Vagina (tissue), 2 donors: ENCODE measurements at places on chromosomes 11 and 22. TPM values are rescaled to one million over a fixed set of nuclear protein-coding genes. Genes with fewer than 3 reads are reported as not detected.

DNA sequence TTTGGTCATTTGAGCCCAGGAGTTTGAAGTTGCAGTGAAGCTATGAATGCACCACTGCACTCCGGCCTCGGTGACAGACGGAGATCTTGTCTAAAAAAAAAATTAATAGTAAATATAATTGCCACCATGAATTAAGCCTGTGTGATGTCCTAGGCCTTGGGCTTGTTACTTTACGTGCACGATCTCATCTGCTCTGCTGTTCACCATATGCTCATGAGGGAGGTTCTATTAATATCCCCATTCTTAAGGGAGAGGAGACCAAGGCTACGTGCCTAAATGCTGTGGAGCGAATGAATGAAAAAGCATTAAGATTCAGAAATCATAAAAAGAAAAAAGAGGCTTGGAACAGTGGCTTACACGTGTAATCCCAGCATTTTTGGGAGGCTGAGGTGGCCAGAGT, 2.6 kb upstream of the ATG2A start:
- no peak overlapping the region for H3K27ac ChIP-seq
- DNase-seq = no peak
- H3K36me3 ChIP-seq = no peaks in the 10 kb centered on the region
- no peaks in the 10 kb centered on the region for H3K27me3 ChIP-seq
- no peak overlapping the region for H3K4me3 ChIP-seq

DNA sequence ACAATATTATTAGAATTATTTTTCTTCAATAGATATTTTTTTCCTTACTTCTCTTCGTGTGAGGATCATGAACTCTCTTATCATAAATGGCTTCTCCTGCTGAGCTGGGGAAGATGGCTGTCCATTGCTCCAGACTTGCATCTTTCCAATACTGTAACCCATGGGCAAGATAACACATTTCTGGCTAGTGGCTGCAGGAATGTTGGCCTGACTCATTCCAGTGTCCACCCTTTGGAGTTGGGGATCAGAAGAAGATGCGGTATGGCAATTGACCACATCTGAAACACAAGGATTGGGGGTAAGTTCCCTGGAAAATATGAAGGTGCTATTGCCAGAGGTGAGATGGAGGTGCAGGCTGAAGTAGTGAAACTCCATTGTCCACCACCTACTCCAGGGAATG, 92.8 kb downstream of the FAR1 start:
- no peaks in the 10 kb centered on the region for H3K27me3 ChIP-seq
- H3K36me3 ChIP-seq = no peaks in the 10 kb centered on the region
- DNase-seq = no peak
- H3K4me3 ChIP-seq = no peak overlapping the region

- H3K27ac ChIP-seq = no peak overlapping the region
- no peak overlapping the region for H3K4me3 ChIP-seq
- H3K4me1 ChIP-seq = peaks cover 4% of the 10 kb centered on the region
- H3K27me3 ChIP-seq = no peaks in the 10 kb centered on the region
- DNase-seq = no peak
- no peaks in the 10 kb centered on the region for H3K36me3 ChIP-seq
Observed at GRCh38 chr22:50314081-50314454, 6.6 kb upstream of the PLXNB2 start.

GRCh38 chr11:111476366-111476765, 35.8 kb downstream of the BTG4 start:
- H3K27me3 ChIP-seq = no peaks in the 10 kb centered on the region
- H3K4me3 ChIP-seq = no peak overlapping the region
- no peak for DNase-seq
- no peaks in the 10 kb centered on the region for H3K4me1 ChIP-seq
- H3K36me3 ChIP-seq = no peaks in the 10 kb centered on the region

TEX54 gene
- not detected for total RNA-seq

RHOD gene
- total RNA-seq = 26.5 TPM

- no peaks in the 10 kb centered on the region for H3K27me3 ChIP-seq
- no peak for DNase-seq
- no peak overlapping the region for H3K27ac ChIP-seq
Observed at GRCh38 chr11:118785362-118785761, 5.6 kb downstream of the DDX6 start.

DNA sequence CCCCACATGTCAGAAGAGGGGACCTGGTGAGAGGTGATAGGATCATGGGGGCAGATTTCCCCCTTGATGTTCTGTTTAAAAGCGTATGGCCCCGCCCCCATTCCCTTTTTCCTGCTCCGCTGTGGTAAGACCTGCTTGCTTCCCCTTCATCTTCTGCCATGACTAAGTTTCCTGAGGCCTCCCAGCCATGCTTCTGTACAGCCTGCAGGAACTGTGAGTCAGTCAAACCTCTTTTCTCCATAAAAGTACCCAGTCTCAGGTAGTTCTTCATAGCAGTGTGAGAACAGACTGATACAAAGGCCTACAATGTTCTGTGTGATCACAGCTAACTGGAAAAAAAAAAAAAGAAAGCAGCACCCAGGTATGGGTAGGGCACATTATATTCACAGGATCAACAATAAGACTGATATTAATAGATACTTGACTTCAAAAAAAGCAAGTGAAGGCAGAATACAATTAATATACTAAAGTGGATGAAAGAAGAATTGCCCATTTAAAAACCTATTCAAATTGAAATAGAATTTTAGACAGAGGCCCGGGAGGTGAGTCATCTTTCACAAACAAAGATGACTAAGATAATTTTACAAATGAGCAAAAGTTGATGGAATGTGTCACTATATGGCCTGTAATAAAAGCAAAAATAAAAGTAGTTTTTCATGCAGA, 1.7 kb upstream of the OR52K1 start:
- H3K4me3 ChIP-seq = no peak overlapping the region
- no peaks in the 10 kb centered on the region for H3K27me3 ChIP-seq
- no peak overlapping the region for H3K27ac ChIP-seq

SLC5A1 gene
- total RNA-seq = 5.6 TPM

DNA sequence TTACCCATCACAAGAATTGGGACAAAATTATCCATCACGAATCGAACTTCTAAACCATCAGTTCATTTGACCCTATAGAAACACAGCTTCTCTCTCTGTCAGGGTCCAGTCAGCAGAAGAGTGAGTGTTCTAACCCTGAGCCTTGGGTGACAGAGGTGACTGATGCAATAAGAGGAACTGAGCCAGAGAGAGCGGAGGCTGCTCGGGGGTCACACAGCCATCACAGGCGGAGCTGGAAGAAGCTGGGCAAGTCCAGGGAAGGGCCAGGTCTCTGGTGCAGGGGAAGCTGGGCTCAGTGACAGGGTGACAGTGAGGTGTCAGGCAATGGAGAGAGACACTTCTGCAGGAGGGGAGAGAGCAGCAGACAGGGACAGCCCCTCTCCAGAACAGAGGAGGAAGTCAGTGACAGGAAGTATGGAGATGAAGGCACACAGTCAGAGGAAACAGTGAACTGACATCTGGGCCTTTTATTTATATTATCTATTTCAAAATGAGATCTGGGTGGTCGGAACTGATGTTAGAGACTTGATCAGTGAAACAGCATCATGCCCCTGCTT, 184.0 kb upstream of the TBCEL start:
- no peaks in the 10 kb centered on the region for H3K36me3 ChIP-seq
- H3K4me3 ChIP-seq = no peak overlapping the region
- H3K4me1 ChIP-seq = no peaks in the 10 kb centered on the region
- H3K27ac ChIP-seq = no peak overlapping the region
- no peak for DNase-seq

- no peaks in the 10 kb centered on the region for H3K27me3 ChIP-seq
- peaks cover 30% of the 10 kb centered on the region for H3K4me1 ChIP-seq
- H3K27ac ChIP-seq = no peak overlapping the region
- no peak for DNase-seq
Observed at GRCh38 chr11:32895471-32895870, 2.9 kb downstream of the QSER1 start.

SCGB2A2 gene
- not detected for total RNA-seq

GRCh38 chr11:8386134-8386864, 122.6 kb upstream of the LMO1 start:
- no peak overlapping the region for H3K27ac ChIP-seq
- H3K36me3 ChIP-seq = no peaks in the 10 kb centered on the region
- DNase-seq = no peak
- H3K4me1 ChIP-seq = peaks cover 11% of the 10 kb centered on the region
- no peak overlapping the region for H3K4me3 ChIP-seq

- peaks cover 8% of the 10 kb centered on the region for H3K4me1 ChIP-seq
- DNase-seq = no peak
- no peaks in the 10 kb centered on the region for H3K36me3 ChIP-seq
- H3K27ac ChIP-seq = no peak overlapping the region
- H3K4me3 ChIP-seq = no peak overlapping the region
Observed at GRCh38 chr11:111393096-111393495, 14.0 kb upstream of the POU2AF1 start.

GRCh38 chr22:30744224-30744623, 49.5 kb downstream of the OSBP2 start:
- no peak overlapping the region for H3K27ac ChIP-seq
- H3K27me3 ChIP-seq = no peaks in the 10 kb centered on the region
- no peaks in the 10 kb centered on the region for H3K4me1 ChIP-seq
- no peak overlapping the region for H3K4me3 ChIP-seq
- no peaks in the 10 kb centered on the region for H3K36me3 ChIP-seq
- DNase-seq = no peak

INPP5J gene
- 5.9 TPM for total RNA-seq

GRCh38 chr11:7579361-7579791, 65.6 kb downstream of the PPFIBP2 start:
- no peaks in the 10 kb centered on the region for H3K36me3 ChIP-seq
- no peak for DNase-seq
- peaks cover 79% of the 10 kb centered on the region for H3K4me1 ChIP-seq
- H3K27me3 ChIP-seq = no peaks in the 10 kb centered on the region
- no peak overlapping the region for H3K4me3 ChIP-seq

AMOTL1 gene
- 45.7 TPM for total RNA-seq

TSPAN18 gene
- 12.8 TPM for total RNA-seq

DNA sequence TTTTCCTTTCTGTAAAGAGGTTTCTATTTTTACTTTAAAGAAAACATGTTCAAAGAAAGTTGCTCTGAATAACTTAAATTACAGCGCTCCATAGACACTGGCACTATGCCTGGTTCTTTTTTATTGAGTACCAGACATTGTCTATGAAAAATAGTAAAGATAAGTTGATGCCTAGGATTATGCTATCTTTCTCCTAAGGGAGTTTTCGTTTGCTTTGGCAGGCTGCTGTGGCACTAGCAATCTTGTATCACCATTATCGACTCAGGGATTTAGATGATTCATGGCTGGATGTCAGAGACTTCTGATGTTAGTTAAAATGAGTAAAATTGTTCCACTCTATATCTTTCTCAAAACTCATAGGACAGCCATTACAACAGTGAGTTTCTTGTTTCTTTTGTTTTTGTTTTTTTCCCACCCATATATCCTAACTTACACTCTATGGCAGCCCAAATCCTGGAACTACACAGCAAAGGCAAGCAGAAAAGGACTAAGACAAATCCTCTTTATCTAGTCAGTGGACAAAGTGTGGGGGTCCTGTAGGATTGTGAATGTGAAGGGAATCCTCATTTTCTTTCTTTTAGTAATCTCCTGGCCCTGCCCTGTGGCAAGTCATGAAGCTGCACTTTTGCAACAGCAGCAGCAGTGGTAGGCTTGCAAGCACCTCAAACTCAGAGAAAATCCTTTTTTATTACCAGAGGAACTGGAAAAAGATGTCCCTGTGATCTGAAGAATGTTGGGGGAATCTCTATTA, 20.7 kb downstream of the SLN start:
- H3K27me3 ChIP-seq = no peaks in the 10 kb centered on the region
- peaks cover 7% of the 10 kb centered on the region for H3K4me1 ChIP-seq
- DNase-seq = no peak
- H3K36me3 ChIP-seq = no peaks in the 10 kb centered on the region
- no peak overlapping the region for H3K4me3 ChIP-seq

CCDC116 gene
- total RNA-seq = not detected

GRCh38 chr11:63445720-63446119, 45.2 kb downstream of the PLAAT5 start:
- no peak overlapping the region for H3K27ac ChIP-seq
- no peaks in the 10 kb centered on the region for H3K27me3 ChIP-seq
- H3K4me1 ChIP-seq = no peaks in the 10 kb centered on the region
- H3K4me3 ChIP-seq = no peak overlapping the region
- DNase-seq = no peak

DNA sequence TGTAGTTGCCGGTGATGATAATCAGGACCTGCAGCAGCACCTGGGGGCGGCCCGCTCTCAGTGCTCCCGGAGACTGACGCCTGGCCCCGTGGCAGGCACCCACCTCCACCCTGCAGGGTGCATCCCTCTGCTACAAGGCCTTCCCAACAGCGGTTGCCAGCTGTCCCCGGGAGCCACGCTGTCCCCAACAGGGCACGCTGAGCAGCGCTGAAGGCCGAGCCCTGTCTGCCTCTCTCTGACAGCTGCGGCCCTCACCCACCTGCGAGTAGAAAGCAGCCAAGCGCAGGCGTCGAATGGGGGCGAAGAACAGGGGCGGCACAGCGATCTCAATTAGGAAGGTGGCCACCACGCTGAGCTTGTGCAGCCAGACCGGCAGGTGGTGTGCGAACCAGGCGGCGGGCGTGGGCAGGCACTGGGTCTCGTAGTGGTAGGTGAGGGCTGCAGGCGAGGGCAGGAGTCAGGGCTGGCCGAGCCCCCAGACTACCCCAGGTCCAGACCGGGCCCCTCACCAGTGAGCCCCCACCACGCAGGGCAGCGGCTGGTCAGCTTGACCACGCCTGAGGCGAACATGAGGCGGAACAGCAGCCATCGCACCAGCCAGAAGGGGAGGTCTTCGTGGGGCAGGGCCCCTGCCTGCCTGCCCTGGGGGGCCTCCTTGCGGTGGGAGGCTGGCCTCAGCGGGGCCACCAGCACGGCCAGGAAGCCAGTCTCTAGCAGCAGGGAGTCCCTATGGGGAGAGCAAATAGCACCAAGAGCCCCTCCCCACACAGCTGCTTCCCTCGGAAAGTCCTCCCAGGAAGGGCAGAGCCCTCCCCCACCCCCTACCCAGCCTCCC, 1.5 kb downstream of the LMF2 start:
- no peaks in the 10 kb centered on the region for H3K36me3 ChIP-seq
- H3K27ac ChIP-seq = no peak overlapping the region
- DNase-seq = peak; percentile 87
- H3K4me1 ChIP-seq = peaks cover 49% of the 10 kb centered on the region

GRCh38 chr22:35629406-35630216, 12.5 kb upstream of the MB start:
- H3K4me1 ChIP-seq = peaks cover 28% of the 10 kb centered on the region
- DNase-seq = no peak
- no peak overlapping the region for H3K4me3 ChIP-seq

GNAZ gene
- 11.3 TPM for total RNA-seq

GRCh38 chr22:35593891-35594470, 23.1 kb downstream of the MB start:
- H3K27me3 ChIP-seq = no peaks in the 10 kb centered on the region
- H3K4me3 ChIP-seq = no peak overlapping the region
- H3K27ac ChIP-seq = no peak overlapping the region
- no peaks in the 10 kb centered on the region for H3K36me3 ChIP-seq
- H3K4me1 ChIP-seq = no peaks in the 10 kb centered on the region
- no peak for DNase-seq

SMC1B gene
- not detected for total RNA-seq

DNA sequence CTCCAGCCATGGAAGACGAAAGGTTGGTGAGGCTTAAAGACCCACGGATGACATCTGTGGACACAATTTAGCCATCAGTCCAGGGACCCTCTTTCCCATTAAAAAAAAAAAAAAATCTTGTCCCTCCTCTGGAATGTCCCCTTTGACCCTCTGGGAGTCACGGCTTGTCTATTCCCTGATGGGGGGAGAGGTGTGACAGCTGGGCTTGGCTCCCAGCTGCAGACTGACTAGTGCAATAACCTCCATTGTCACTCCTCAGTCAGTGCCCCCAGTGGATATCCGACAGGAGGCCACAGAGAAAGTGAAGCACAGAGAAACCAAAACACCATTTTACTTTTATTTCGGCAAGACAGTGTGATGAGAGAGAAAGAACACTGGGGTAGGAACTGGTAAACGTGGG, 2.7 kb upstream of the VSIG2 start:
- no peaks in the 10 kb centered on the region for H3K36me3 ChIP-seq
- H3K27me3 ChIP-seq = peaks cover 6% of the 10 kb centered on the region
- H3K27ac ChIP-seq = no peak overlapping the region
- H3K4me3 ChIP-seq = no peak overlapping the region
- no peak for DNase-seq
- peaks cover 27% of the 10 kb centered on the region for H3K4me1 ChIP-seq
